Ovary (tissue), 10 donors: ENCODE measurements at places on chromosomes 3 and 15. TPM values are rescaled to one million over a fixed set of nuclear protein-coding genes. Genes with fewer than 3 reads are reported as not detected.

DNA sequence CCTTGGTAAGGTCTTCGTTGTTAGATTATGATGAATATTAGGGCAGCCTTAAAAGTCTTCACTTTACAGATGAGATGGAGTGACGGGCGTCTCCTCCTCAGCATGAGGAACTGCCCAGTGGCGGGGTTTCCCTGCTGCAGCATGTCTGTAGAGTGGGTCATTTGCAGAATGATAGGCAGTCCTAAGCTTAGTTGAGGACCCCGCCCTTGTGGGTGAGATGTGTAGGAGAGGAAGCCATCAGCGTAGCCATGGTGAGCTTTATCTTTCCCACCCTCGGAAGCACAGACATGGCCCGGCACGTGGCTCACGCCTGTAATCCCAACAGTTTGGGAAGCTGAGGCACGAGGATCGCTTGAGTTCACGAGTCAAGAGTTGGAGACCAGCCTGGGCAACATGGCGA, 877 bp downstream of the NIT2 start:
- peak; percentile 28 for DNase-seq

GRCh38 chr3:29429055-29429679, 148.3 kb downstream of the RBMS3 start:
- DNase-seq: no peak

GRCh38 chr3:57910990-57911389, 97.2 kb upstream of the FLNB start:
- no peak for DNase-seq

Gene ZNF80
- not detected for polyA plus RNA-seq

Gene TRAIP
- polyA plus RNA-seq: 2.8 TPM

Gene OIP5
- polyA plus RNA-seq: 1.5 TPM

DNA sequence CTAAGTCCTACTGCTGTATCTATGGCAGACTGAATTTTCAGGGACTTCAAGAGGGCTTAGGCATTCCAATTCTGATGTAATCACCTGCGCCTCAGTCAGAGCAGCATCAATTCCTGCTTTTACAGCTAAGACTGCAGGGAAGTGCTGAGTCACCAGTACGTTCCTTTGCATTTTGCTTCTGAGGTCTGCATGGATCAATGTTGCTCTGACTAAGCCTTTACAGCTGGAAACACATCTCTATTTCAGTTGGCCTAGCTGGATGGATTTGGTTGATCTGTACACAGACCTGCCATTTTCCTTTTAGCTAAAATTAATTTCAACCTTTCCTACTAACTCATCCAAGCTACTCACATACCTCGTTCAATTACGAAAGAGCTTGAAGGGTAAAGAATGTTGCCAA, 51.3 kb downstream of the ETV5 start:
- no peak for DNase-seq
